ENCODE measurements at places on chromosomes 16 and 17. TPM values are rescaled to one million over a fixed set of nuclear protein-coding genes. Genes with fewer than 3 reads are reported as not detected.

The MEIOC gene
- 9.8 TPM for total RNA-seq

The CTCF gene
- total RNA-seq, result 25.9 TPM

The ZDHHC1 gene
- 7.3 TPM for total RNA-seq

GRCh38 chr16:10756574-10756973, 12.9 kb downstream of the NUBP1 start:
- no peak for DNase-seq

DNA sequence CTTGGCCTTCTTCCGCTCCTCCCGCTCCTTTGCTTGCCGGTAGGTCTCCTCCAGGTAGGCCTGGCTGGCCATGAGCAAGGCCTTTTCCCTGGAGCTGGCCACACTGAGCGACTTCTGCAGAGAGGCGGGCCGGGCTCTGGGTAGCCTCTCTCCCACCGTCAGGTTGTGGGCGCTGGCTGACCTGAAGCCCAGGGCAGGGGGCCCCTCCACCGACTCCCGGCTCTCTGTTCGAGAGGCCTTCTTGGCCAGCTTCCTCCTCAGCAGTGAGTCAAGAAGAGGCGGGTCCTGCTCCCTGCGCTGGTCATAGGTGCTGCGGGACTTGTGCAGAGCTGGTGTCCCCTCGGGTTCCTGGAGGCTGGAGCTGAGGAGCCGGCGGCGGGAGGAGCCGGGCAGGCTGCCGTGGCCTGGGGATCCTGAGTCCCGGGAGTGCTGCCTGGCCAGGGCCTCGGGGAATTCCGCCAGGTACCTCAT, 12.8 kb downstream of the GPR179 start:
- DNase-seq, result no peak

- no peak for DNase-seq
Measured at GRCh38 chr17:1126250-1126797, 53.5 kb downstream of the ABR start.

- DNase-seq, result no peak
Measured at GRCh38 chr16:7482032-7482431, 149.4 kb downstream of the RBFOX1 start.

DNA sequence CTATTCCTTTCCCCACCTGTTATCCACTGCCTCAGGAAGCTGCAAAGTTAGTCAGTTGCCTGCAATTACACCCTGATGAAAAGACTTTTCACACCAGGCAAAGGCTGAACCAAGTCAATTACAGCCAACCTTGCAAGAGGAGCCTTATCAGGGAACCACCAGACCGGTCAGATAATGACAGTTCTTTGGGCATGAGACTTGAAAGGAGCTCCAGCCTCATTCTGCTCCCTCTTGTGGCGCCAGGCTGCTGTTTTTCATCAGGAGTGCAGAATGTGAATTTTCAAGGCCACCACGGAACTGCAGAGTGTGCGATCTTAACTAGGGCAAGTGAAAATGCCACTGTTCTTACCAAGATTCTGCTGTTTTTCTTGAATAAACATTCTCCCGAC, 22.5 kb downstream of the DNAI2 start:
- no peak for DNase-seq

- DNase-seq, result no peak
Measured at GRCh38 chr17:46785696-46786095, 32.8 kb downstream of the WNT3 start.

- no peak for DNase-seq
Measured at GRCh38 chr16:27994686-27995085, 68.8 kb downstream of the GSG1L start.

All from epithelial cell of proximal tubule (primary cell).